ENCODE measurements at places on chromosomes 13 and 19. TPM values are rescaled to one million over a fixed set of nuclear protein-coding genes. Genes with fewer than 3 reads are reported as not detected.

Gene BEST2
- total RNA-seq = not detected

Gene RGCC
- 75.0 TPM for total RNA-seq

Gene C19orf81
- total RNA-seq = 1.7 TPM

Gene PEG3
- not detected for total RNA-seq

Gene PPM1N
- total RNA-seq = 2.3 TPM

Gene POU4F1
- not detected for total RNA-seq

Gene FLT1
- total RNA-seq = 21.9 TPM

Gene F10
- not detected for total RNA-seq

Gene KLK14
- 0.79 TPM for total RNA-seq

Gene BLVRB
- 29.4 TPM for total RNA-seq
